Cerebellar nuclear complex (tissue), 1 donor: ENCODE measurements at places on chromosomes 16 and 17.

- no peak for DNase-seq
These were observed 4.2 kb downstream of the PITPNA start for GRCh38 chr17:1558401-1558800.

DNA sequence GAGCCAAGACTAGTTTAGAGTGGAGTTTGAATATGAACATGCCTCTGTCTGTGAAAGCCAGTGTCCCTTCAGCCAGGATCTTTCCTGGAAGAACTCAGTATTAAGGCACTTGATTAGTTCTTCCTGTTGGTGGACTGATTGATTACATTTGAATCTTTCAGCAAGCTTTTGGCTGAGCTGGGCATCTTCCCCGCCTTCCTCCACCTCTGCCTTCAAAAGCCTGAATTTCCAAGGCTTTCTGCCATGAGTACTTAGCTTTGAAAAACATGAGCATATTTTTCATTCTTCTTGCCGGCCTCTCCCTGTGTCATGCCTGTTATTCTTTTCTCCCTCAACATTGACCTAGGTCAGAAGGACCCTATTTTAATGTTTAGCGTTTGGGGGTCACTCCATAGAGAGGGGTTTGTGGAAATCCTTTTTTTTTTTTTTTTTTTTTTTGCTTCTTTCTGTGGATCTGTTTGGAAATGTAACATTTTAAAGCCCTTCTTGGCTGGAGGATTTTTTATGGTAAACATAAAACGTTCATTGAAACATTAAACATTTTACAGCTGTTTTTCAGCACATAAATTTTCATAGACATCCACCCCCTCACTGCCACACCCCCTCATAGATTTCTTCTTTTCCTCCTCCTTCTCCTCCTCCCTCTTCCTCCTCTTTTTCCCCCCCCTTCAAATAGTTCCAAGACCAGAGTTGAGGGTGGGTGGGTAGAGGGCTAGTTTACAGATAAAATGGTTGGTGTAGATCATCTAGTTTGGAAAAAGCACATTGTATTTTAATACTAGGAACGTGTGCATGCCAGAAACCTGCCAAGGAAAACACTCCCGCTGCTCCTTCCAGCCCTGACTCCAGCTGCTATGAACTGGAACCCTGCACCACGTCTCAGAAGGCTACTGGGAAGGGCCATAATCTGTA, 645.9 kb downstream of the WWOX start:
- DNase-seq = no peak

GRCh38 chr17:81419319-81419885, 24.1 kb downstream of the BAHCC1 start:
- DNase-seq = no peak

GRCh38 chr16:57137566-57138273, 45.3 kb downstream of the CPNE2 start:
- DNase-seq = no peak

DNA sequence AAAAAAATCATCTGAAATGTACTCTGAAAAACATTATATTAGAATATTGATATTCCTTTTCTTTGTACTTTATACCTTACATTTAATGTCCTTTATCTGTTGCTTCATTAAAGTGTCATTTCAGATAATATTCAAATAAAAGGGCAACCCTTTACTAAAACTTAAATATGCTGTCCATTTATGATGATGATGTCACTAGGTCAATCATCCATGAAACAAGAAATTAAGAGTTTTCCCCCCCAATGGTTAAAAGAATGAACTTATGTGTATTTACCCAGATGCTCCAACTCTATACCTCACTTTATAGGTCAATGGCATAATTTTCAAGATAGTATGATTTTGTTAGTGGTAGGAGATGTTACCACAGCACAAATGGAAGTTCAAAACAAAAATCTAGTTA, 15.3 kb downstream of the APPBP2 start:
- DNase-seq = no peak

DNA sequence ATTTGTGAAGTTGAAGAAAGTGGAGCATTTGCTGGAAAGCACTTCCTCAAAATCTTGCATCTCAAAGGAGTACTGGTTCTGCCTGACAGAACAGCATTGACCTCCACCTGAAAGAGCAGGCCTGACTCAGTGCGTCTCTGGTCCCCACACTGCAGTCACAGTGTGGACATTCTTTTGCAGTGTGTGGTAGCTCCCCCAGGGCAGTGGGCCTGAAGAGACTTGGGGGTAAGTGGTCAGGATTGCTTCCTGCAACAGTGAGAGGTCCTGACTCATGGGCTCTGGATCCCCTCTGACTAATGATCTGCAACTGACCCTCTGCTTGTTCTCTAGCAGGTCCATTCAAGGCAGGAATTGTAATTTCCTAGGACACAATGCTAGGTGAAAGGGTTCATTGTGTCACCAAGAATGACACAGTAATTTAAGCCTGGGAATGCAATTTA, 204.9 kb upstream of the KCNJ16 start:
- no peak for DNase-seq

GRCh38 chr16:66925322-66925840, at the start of gene RRAD:
Gene RRAD (minus strand): TSS chr16:66925535. CDS start chr16:66925179, 356 bp downstream.
- no peak for DNase-seq

DNA sequence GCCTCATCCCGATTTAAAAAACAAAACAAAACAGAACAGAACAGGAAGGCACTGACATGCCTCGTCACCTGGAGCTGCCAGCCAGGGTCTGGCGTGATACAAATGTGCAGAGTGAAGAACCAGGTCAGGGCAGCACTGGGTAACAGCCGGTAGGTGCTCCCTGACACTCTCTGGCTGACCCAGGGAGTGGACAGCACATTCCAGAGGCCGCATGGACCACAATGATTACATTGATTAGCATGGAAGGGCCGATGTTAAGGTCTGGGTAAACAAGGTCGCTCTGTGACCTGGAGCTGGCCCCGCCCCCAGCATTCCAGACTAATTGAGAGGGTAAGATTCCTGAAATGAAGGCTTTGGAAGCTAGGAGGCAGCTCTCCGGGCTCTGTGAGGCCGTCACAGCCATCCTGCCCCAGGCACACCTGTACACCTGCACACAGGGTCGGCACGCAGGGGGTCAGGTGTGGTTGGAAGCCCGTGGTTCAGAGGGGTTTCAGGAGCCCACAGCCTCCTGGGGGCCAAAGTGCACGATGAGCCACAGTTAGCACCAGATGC, 21.4 kb downstream of the PIEZO1 start:
- DNase-seq = no peak

GRCh38 chr16:27437946-27438345, 36.0 kb downstream of the IL21R start:
- no peak for DNase-seq

DNA sequence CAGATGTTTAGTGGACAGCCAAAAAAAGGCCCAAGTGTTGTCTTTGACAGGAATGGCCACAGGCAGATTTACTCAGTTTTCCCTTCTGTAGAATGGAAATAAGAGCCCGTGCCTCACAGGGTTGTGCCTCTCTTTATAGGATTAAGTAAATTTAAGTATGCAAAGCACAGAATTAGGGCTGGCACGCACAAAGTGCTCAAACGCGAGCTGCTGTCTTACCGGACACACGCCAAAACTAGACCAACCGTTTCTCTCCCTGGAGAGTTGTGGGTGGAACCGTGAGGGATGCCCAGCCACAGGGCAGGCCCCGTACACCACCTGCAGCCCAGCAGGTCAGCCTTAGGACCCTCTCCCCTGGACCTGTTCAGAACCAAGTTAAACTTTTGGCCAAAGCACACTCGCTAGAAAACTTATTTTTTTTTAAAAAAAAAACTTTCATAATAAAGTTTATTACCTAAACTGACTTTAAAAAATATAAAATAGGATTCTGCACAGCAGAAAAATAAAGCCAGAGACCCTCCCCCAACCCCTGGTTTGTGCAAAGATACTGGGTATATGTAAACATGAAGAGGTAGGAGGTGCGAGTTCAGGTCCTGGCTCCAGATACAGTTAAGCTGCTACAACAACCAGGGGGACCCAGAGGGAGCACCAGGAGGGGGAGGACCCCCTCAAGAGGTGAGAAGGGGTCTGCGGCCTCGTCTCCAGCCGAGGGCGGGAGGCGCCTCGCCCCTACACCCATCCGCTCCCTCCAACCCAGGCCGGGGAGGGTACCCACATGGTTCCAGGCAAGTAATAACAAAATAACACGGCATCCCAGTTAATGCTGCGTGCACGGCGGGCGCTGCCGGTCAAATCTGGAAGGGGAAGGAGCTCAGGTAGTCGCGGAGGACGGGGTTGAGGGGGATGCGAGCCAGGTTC, 1.8 kb downstream of the SOCS1 start:
- no peak for DNase-seq

- DNase-seq = no peak
These were observed 6.4 kb downstream of the C16orf86 start for GRCh38 chr16:67672739-67673662.

DNA sequence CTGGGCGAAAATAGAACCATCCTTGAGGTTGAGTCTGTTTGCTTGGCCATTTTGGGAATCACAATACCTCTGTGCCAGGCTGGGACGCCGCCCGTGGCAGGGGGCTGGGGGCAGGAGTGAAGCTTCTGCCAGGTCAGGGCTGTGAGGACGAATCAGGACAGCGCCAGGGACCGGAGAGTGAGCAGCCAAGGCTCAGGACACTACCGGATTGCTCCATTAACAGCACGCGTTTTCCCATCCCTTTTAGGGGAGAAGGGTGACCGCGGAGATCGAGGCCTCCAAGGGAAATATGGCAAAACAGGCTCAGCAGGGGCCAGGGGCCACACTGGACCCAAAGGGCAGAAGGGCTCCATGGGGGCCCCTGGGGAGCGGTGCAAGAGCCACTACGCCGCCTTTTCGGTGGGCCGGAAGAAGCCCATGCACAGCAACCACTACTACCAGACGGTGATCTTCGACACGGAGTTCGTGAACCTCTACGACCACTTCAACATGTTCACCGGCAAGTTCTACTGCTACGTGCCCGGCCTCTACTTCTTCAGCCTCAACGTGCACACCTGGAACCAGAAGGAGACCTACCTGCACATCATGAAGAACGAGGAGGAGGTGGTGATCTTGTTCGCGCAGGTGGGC, 23.4 kb downstream of the C1QTNF1 start:
- no peak for DNase-seq

DNA sequence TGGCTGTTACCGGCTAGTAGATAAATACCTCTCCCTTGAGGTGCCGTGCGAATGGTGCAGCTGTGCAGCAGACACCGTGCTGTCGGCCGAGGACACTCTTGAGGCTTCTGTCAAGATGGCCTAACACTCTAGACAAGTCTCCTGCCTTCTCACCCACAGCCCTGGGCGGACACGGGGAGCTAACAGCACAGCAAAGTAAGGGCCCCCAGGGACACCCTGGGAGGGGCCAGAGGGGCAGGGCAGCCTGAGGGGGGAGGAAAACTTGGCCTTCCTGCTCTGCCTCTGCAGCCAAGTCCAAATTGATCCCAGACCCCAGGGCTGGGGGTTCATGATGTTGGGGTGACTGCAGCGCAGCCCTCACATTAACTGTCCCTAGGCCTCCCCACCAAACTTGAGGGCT, 210.2 kb downstream of the RPTOR start:
- DNase-seq = no peak

DNA sequence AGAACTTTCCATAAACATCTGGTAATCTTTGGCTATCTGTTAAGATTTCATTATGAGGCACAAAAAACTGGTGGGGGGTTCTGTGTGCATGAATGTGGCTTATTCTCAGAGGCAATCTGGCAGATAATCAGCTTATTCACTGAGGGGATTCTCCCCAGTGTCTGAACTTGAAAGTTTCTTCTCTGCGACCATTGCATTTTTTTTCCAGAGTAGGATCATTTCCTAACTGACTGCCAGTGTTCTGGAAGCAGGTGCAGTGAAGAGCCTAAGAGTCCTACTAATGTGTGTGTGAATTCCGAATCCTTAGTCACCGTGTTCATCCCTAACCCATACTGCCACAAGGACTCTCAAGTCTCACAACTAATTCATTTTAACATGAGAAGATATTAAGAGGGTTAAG, 64.9 kb upstream of the LRRC37A3 start:
- no peak for DNase-seq

DNA sequence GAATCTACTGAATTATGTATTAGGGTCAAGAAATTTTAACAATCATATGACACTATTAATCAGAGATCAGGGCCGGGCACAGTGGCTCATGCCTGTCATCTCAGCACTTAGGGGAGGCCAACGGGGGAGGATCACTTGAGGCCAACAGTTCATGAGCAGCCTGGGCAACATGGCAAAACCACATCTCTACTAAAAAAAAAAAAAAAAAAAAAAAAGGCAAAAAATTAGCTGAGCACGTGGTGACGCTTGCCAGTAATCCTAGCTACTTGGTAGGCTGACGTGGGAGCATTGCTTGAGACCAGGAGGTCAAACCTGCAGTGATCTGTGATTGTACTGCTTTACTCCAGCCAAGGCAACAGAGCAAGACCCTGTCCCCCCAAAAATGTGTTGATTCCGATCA, 52.5 kb upstream of the CLEC3A start:
- DNase-seq = no peak

DNA sequence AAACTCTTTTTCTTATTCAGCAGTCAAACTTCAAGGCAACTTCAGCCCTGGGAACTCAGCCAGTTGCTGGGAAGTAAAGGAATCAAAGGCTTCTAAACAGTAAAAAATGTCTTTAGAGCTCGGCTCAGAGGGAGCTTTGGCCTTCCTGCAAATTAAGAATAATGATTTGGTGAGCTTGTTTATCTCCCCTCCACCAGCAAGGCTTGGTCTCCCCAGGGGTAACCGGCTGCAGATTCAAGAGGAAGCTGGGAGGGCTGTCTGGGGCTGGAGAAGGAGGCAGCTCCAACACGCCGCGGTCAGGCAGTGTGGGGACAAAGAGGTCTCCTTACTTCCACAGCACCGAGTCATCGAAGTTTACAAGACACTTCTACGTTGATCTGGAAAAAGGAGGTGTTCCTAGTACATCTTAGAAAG, 17.7 kb upstream of the DOC2B start:
- no peak for DNase-seq

- DNase-seq = no peak
These were observed 8.0 kb downstream of the THRA start for GRCh38 chr17:40070709-40071312.

DNA sequence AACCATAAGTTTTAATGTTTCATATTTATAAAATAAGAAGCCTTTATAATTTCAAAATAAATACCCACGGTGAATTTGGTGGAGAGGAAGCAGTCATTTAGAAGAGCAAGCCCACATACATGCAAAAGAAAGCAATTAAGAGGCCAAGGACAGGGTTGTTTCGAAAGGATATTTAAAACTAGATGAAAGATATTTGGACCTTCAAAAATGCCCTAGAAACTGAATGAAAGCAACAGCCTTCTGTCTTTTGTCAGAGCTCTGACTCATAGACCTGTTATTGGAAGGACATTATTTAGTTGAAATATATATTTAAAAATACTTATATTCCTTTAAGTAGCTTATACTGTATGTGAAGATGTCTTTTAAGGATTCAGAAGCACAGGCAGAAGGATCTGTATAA, 8.6 kb upstream of the METTL9 start:
- no peak for DNase-seq
